ENCODE measurements at places on chromosomes 3 and 15. TPM values are rescaled to one million over a fixed set of nuclear protein-coding genes. Genes with fewer than 3 reads are reported as not detected.

Gene GOLGA6A
- total RNA-seq = not detected

Gene NR1I2
- 0.39 TPM for total RNA-seq

GRCh38 chr15:44719293-44719999 is 8.1 kb downstream of the B2M start:
- peak; percentile 87 for DNase-seq

DNA sequence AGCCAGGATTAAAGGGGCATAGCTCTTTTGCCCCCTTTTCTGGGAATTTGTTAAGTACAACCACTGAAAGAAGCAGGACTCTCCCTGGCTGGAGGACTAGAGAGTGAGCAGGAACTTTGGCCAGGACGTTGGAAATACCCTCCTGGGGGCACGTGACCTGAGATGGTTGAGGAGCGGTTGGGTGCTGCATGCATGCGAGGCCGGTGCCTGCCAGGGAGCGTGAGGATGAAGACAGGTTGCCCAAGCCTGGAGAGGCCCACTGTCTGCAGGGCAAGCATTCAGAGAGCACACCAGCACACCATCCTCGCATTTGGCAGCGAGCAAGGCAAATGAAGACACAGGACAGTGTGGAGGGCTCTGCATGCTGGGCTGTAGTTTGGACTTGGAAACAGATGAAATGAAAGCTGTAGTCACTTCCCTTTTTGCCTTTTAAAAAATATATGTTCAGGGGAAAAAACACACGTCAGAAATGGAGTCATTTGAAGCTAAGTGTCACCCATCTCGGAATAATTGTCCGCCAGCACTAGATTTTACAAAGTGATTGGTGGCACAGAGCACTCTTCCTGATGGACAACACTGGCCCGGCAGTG is 217.6 kb downstream of the SLCO3A1 start:
- DNase-seq = no peak

Gene SLC28A2
- not detected for total RNA-seq

- DNase-seq = no peak
Measured at GRCh38 chr3:4795905-4796304, 183.3 kb upstream of the BHLHE40 start.

DNA sequence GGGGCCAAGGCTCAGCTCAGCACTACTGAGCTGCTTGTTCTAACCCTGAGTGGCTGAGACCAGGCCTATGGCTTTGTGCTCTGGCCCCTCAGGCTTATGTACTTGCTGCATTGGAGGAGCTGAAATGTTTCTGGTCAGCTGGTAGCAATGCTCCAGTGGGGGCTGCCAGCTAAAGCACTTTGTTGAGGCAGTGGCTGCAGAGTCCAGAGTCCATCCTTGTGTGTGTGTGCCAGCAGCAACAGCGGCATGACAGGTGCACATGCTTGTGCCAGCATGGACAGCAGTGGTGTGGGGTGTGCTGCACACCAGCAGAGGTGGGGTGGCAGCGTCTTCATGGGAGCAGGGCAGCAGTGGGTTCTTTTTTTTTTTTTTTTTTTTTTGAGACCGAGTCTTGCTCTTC is 169.1 kb downstream of the VPS8 start:
- no peak for DNase-seq

DNA sequence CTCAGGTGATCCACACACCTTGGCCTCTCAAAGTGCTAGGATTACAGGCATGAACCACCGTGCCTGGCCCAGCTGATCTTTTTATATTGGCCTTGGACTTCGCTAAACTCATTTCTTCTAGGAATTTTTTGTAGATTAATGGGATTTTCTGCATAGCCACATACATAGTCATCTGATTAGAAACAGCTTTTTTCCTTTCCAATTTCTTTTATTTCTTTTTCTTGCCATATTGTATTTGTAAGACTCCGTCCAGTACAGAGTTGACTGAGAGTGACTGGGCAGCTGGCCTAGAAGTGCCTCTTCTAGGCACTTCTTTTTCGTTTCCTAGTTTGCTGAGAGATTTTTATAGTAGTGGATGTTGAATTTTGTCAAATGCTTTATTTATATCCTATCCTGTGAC is 37.4 kb downstream of the ARIH1 start:
- no peak for DNase-seq

DNA sequence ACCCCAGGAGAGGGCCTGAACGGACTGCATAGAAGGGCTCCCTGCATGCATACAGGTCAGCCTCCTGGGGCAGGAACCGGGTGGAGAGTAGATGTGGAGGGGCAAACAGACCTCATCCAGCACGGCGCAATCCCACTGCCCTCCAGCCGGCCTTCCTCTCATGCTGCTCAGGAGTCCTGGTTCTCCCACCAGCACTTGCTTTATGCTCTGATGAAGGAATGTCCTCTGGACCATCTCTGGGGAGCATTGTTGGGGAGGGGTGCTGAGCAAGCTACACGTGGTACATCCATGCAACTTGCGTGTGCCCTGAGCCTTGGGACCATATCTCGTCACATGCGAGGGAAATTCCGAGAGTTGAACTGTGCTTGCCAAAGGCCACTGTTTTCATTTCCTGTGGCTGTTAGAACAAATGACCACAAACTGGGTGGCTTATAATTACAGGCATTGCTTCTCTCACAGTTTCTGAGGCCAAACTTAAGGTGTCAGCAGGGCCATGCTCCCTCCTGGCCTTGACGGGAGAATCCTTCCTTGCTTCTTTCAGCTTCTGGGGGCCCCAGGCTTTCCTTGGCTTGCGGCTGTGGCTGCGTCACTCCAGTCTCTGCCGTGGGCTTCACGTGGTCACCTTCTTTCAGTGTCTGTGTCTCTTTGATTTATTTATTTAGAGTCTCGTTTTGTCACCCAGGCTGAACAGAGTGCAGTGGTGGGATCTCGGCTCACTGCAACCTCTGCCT is 12.2 kb downstream of the SELENOS start:
- no peak for DNase-seq

DNA sequence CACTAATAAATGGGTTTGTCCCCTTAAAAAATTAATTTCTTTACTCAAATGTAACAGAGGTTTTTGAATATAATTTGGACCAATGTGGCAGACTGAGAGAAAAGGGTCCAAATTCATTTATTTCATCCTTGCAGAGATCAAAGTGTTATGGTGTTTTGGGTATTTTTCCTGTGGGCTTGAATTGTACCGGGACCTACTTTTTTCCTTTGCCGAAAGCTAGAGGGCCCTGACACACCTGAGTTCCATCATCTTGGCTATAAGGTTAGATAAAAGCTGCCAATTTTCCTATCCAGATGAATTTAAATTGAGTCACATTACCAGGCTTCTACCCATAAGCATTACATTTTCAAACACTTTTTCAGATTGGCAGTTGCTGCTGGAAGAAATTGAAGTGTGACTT is 908 bp downstream of the CCNB2 start:
- DNase-seq = no peak
